ENCODE measurements at places on chromosomes 12 and 14.

GRCh38 chr12:51661199-51661598, 70.2 kb downstream of the SCN8A start:
- no peak for DNase-seq

- no peak for DNase-seq
These were observed 151.3 kb downstream of the BCL11B start for GRCh38 chr14:99120526-99121318.

DNA sequence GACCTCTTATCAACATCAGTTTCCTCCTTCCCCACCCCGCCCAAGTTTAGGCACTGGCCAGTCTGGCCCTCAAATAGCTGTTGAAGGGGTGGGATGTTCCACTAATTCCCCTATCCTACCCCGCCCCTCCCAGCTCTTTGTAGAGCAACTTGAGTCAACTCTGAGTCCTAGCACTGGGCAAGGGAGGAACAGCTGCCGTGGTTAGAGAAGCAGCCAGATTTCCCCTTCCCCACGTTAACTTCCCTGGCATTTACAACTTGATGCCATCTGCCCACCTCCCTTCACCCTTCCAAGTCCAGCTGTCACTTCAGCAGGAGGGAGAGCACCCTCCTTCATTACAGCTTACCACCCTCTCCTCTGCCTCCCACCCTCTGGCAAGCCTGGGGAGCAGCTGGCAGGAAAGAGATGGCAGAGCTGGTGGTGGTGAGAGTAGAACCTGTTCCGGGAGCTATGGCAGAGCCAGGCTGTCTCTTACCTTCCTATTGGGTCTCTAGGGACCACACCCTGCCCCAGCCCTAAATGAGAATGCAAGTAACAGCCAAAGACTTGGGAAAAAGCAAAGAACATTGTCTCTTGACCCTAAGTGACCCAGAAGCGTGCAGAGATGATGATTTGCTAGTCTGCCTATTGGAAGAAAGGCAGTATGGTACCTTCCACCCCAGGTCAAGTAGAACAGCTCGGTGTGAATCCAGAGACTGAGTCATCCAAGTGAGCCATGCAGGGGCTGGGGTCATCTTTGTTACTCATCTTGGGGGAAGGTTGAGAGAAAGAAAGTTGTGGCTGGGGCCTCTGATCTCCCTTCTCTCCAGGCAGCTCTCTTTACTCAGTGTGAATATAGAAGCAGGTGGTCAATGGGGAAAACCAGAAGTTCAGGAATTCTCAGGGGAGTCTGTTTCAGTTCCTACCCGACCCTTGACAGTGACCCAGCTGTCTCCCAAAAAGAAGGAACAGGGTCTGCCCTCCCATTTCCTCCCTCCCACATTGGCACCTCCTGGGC, 1.5 kb downstream of the BLOC1S1 start:
- DNase-seq = no peak

- no peak for DNase-seq
These were observed 10.7 kb upstream of the STX2 start for GRCh38 chr12:130849561-130850417.

DNA sequence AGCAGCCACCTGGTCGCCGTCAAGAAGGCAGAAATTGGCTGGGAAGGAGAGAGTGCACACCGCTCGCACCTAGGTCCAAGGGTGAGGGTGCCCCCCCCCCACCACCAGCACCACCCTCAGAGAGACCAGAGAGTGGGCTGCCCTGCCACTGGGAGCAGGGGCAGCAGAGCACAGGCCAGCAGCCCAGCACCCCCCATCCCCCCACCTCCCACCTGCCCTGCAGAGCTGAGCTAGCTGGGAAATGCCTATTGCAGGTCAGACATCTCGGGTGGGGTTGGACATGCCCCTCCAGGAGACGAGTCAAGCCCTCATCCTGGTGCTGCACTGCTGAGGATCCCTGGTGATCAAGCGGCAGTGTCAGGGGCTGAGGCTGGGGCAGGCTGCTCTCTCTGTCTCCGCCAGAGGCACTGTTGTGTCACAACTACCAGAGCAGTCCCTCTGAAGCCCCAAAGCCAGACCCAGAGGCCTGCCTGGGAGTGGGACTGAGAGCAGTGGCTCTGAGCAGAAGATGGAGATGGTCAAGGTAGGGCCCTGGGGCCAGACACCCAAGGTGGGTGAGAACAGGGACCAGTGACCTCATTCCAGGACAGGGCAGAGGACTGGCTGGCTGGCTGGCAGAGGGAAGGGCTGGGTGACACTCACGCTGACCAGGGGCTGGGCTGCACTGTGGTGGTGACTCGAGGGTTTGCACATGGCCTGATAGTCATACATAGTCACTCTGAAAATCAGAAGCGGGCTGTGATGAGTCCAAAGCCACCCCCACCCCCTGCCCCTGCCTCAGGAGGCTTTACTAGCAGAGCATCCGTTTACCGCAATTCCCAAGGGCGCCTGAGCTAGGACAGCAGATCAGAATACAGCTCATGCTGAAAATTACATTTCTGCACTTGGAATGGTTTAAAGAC, 19.7 kb upstream of the LRTM2 start:
- no peak for DNase-seq

DNA sequence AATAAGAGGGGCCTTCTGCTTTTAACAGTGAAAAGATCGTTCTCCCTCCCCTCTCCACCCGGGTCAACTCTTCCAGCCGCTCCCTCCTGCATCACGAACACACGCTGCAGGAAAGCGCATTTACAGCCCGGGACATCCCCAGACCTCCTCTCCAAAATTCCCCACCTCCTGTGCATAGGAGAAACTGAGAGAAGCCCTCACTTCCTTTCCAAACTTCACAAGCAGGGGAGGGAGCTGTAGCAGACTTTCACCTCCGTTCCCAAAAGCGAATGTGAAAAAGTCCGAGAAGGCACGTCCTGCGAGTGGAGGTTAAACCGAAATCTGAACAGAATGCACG, 513 bp downstream of the BCAT1 start:
- no peak for DNase-seq

DNA sequence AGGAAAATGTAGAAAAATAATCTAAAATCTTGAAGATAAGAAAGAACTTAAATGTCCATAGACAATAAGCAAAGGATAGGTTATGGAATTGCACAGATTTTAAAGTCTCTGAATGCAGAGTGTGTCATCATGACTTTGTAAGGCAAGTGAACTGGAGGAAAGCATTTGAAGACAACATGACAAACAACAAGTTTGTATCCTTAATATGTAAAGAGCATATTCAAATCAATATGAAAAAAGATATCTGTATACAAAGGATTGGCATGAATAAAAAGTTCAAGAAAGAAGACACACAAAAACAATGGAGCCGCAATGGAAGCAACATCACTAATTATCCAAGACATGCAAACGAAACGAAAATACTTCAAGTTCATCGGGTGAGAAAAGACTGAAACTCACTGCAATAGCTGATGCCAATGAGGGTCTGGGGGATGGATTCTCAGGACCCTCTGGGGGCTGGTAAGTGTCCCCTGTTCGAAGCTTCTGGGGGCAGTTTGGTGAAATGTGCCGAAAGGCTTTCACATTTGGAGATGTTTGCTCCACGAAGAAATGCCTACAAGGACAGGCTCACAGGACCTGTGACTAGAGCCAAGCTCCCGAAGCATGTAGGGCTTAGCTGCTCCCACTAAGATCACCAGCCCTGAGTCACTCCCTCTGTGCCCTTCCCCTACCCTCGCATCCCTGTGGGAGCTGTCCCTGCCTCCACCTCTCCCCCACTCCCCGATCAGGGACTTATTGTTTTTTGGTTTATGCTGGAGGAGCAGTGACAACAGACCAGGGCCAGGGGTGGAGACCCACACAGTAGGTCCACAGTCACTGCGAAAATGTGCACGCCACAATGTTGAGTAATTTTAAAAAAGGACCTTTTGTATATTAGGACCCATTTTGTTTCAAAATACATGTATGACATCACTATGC, 345.7 kb upstream of the SFSWAP start:
- no peak for DNase-seq

DNA sequence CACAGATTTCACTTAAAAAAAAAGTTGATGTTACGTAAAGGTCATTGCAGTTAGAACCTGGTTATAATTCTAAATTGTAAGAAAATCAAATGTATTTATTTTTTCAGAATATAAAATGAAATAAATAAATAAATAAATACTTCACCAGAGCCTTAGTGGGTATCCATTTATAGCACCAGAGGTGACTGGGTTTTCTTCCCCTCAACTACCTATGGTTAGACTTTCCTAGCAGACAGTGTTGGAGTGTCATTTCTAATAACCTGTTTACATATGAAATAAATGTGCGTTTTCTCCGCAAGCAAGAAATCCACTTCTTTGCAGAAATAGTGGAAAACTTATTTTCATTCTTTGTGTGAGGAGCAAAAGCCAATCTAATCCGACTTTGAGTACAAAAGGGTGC, 3.3 kb upstream of the MYF5 start:
- no peak for DNase-seq

DNA sequence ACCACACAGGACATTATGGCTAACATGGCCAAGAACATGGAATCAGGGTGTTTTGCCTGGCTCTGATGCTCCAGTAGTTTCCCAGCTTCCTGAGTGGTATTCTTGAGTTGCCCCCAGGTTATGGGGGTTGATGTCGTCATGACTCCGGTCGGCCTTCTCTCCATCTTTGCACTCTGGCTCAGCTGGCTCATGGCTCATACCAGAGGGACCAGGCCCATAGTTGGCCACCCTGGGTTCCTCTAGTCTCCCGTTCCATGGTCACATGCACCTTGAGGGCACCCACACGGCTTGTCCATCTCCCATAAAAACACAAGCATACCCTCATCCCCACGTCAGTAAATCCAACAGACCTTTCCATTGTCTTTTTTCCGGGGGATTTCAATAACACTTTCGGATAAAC, 23.7 kb upstream of the MAPKAPK5 start:
- DNase-seq = no peak

DNA sequence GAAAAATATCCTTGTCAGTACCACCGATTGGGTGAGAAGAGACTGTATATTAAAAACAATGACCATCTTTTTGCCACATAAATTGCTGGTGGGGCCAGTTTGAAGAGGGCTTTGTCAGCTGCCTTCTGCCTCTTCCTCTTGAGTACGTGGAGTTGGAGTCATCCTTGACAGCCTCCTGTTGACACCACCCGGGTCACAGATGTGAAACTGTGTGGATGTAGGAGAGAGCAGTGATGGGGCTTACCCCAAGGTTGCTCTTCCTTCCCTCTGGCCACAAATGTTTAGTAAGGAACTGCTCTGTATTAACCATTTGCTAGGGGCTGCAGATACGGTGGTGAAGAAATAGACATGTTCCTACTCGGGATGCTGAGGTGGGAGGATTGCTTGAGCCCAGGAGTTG, 12.2 kb downstream of the PTPN11 start:
- DNase-seq = no peak

DNA sequence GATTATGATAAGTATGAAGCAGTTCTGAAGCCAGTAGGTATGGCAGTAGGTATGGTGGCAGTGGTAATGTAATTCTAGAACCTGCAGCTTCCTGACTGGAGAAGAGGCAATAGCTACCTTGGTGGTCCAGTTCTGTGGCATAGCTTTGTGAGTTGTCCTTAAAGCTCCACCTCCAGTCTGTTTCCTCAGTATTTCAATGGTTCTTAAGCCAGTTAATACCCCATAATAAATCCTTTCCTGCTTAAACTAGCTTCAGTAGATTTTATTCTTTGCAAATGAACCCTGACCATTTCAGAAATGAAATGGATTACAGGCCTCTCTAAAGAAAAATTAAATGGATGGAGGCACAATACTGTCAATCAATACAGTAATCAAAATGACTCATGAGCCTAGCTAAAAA, 117.8 kb upstream of the KRAS start:
- no peak for DNase-seq

DNA sequence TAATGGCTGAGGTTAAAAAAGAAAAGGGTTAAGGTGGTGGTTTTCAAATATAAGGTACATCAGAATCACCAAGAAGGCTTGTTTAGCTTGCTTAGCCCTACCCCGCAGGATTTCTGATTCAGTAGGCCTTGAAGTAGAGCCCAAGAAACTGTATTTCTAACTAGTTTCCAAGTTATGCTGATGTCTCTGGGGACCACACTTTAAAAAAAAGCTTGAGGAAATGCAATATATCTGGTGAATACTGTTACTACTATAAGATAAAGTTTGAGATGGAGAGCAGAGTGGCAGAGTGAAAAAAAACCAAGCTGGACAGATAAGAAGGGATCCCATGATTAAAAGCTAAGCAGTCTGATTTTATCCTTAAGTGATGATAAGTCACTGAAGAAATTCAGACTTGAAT, 18.3 kb upstream of the GXYLT1 start:
- DNase-seq = no peak

- DNase-seq = no peak
These were observed 227.3 kb downstream of the SLC41A2 start for GRCh38 chr12:104730763-104731162.

- no peak for DNase-seq
These were observed 208.6 kb downstream of the BTG1 start for GRCh38 chr12:91937009-91937408.

- DNase-seq = no peak
These were observed 1.3 kb downstream of the CLSTN3 start for GRCh38 chr12:7131502-7131866.

GRCh38 chr14:73166399-73166798, 30.1 kb downstream of the PSEN1 start:
- no peak for DNase-seq

DNA sequence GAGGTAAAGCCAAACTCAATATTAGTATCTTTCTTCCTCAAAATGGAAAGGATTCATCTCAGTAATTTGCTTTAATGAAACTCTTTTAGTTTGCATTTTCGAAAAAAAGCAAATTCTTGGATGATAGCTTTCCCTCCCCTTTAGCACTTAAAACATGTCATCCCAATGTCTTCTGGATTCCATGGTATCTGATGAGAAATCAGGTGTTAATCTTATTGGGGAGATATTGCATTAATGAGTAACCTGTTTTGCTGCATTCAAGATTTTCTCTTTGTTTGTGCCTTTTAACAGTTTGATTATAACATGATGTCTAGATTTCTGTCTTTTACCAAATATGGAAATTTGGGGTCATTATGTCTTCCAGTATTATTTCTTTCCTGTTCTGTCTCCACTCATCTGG, 405.1 kb upstream of the FOXG1 start:
- no peak for DNase-seq

DNA sequence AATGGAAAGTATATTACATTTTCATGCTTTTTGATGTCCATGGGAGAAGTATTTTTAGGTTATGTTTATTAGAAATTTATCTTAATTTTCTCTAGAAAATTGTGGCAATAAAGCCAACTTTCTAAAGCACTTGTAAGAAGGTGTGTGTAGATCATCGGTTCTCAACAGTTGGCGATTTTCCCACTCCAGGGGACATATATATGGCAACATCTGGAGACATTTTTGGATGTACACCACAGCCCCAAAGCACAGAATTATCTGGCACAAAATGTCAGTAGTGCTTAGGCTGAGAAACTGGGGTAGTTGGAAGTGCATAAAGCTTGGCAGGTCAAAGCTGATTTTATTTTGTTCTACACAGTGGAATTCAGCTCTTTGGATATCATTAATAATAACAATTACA, 86.9 kb downstream of the FLRT2 start:
- no peak for DNase-seq

DNA sequence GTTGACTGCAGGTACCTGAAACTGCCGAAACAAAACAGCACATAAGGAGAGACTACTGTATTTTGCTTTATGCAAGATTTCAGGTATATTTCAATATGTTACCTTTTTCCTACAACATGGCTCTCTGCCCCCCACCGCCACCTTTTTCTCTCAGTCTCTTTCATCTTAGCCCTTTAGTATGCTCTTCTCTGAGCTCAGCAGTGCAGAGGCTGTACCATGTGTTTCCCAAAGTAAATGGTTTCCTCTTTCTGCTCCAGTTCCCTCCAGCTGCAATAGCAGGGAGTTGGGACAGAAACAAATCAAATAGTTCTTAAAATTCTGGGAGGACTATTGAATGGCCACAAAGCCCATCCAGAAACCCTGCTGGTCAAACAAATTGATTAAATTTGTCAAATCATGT, 4.3 kb downstream of the AMN1 start:
- DNase-seq = no peak

All from activated T-helper 1 cell treated with anti-CD3 and anti-CD28 coated beads, Interleukin-2, amount 50 U/mL, for 16 hours (primary cell).